GM10248 (cell line): ENCODE measurements at places on chromosomes 2 and 18.

GRCh38 chr2:10378189-10378588, 69.9 kb downstream of the ODC1 start:
- peak; percentile 82 for DNase-seq

DNA sequence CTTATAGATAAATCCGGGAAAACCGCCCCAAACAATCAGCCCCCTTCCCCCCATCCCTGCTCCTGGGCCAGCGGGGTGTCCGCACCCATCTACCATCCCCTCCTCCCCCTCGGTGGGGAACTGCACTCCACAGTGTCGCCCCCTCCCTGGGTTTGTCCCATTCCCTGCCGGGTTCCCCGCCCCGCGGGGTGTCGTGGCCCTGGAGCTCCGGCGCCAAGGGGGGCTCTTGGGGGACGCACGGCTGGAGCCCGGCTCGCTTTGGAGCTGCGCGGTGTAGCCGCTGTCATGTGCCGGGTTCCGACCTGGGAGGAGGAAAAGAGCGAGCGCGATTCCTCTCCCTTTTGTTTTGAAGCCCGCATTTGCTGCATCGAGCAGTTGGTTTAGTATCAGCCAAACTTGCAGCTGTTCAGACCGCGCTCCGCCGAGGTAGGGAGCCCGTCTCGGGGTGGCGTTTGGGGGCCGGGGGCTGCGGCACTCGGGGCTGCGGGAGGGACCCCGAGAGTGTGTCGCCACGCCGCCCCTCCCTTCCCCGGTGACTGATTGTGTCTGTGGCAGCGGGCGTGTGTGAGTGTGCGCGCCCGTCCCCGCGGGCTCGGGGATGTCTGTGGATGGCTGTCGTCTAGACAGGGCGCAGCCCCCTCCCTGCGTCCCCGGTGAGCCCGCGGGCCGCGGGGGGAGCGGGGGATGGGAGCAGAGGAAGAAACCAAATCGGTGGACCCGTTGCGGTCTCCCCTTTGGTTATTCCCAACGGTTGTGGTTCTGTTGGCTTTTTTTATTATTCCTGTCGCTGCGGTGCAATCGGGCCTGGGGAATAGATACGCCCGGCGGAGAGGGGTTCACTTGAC, 797 bp downstream of the CTIF start:
- peak; percentile 46 for DNase-seq

DNA sequence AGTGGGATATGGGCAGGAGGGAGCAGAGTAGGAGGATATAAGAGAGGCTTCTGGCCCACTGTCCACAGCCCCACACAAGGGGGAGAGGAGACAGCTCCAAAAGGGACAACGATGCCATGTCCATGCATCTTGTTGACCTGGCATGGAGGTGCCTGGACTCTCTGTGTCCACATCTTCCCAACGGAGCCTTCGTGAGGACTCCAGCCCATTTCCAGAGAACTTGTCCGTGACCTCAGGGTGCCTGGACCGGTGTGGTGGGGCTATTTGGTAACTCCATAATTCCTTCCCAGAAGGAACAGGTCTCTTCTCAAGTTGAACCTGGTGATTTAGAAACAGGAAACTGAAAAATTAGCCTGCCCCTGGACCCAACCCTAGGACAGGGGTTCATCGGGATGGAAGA, 133.9 kb downstream of the CYP26B1 start:
- no peak for DNase-seq

DNA sequence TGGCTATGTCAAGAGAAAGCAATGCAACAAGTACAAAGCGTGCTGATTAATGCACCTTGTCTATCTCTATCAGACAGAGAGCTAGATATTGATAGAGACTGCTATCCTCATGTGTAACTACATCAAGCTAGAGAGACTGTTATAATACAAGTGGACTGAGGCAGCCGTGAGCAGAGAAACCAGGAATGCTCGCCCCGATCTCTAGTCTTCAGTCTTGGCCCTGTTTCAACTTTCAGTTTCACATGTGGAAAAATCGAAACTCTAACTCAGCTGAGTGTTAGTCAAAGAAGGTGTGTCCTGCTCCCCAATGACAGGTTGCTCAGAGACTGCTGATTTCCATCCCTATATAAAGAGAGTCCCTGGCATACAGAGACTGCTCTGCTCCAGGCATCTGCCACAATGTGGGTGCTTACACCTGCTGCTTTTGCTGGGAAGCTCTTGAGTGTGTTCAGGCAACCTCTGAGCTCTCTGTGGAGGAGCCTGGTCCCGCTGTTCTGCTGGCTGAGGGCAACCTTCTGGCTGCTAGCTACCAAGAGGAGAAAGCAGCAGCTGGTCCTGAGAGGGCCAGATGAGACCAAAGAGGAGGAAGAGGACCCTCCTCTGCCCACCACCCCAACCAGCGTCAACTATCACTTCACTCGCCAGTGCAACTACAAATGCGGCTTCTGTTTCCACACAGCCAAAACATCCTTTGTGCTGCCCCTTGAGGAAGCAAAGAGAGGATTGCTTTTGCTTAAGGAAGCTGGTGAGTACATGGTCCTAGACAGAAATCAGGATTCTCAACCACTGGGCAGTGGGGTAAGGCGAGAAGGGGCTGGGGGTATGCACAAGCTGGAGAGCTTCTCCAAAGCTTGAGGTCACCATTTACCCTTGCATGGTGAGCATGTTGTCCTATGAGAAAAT, at the start of gene RSAD2:
RSAD2 (plus strand) TSS at position 376 of the 903 bp plus-strand sequence; CDS start at position 400, 24 bp downstream.
- DNase-seq: peak; percentile 19

GRCh38 chr2:80475970-80476369, 171.4 kb upstream of the LRRTM1 start:
- DNase-seq: no peak

DNA sequence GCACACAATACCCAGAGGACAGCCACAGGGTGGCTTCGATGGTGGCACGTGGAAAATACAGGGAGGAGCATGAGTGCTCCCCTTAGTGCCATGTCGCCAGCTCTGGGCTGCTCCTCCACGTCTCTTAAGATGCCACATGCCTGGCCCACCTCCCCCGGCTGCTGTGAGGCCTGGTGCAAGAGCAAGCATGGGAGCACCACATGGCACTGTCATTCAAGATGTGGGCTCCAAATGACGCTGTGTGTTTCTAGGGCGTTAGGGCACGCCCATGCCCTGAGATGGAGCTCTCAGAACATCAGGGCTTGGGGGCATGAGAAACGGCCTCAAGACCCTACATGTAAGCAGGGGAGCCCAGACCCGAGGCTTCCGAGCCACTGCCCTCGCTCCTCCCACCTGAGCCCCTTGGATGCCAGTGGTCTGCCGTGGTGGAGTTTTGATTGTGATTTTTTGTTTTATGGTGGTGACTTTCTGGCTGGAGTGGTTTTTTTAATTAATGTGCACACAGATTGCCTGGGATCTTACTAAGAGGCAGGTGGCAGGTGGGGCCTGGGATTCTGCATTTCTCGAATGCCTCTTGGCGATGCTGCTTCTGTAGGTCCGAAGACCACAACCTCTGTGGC, 239.3 kb downstream of the GBX2 start:
- DNase-seq: no peak

- DNase-seq: no peak
Measured at GRCh38 chr2:216194013-216194412, 84.9 kb downstream of the XRCC5 start.

- DNase-seq: peak; percentile 36
Measured at GRCh38 chr2:162153608-162154224, 1.7 kb upstream of the GCG start.

DNA sequence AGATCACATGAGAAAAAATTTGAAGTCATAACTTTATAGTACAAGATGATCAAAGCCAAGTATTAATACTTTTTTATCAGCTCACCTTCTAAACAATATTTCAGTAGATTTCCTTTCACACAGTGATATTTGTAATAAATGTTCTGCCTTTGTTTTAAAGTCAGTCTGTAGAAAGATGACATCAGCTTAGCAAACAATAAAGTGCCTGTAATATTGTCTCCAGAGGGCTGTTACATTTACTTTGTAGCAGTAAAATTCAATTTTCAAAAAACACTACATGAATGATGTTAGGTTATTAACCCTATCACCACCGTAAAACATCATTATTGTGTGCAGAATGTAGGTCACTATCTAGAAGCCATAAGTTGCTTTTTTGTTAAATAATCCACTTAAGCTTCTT, 49.6 kb downstream of the ZEB2 start:
- no peak for DNase-seq

DNA sequence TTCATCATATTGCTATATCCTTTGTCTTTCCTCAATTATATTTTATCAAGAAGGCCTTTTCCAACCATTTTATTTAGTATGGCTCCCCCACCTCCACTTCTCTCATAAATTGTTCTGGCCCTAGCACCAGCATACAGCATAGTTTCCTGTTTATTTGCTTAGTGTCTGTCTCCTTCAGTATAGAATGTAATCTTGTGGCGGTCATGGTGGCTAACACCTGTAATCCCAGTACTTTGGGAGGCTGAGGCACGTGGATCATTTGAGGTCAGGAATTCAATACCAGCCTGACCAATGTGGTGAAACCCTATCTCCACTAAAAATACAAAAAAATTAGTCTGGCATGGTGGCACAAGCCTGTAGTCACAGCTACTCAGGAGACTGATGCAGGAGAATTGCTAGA, 39.6 kb upstream of the CLASP1 start:
- no peak for DNase-seq

DNA sequence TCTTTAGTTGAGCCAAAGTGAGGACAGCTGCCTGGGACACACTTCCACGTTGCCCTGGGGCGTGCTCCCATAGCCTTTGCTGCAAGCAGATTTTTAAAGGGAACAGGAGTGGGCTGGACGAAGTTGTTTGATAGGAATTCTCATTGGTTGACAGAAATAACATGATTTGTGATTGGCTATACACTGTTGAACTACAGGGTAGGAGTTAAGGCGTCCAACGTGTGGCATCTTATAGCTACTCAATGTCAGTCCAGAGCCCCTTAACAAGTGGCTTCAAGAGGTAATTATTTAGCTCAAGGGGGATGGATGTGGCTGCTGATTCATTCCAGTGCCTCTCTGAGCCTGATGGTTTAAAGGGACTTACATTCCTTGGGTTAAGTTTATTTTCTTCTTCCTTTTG, 65.5 kb downstream of the ACAA2 start:
- no peak for DNase-seq

GRCh38 chr2:184756885-184757284, 158.6 kb downstream of the ZNF804A start:
- no peak for DNase-seq

GRCh38 chr18:54151376-54151775, 73.1 kb downstream of the MBD2 start:
- DNase-seq: no peak

GRCh38 chr2:237154884-237155851, 69.5 kb downstream of the COPS8 start:
- DNase-seq: peak; percentile 46

DNA sequence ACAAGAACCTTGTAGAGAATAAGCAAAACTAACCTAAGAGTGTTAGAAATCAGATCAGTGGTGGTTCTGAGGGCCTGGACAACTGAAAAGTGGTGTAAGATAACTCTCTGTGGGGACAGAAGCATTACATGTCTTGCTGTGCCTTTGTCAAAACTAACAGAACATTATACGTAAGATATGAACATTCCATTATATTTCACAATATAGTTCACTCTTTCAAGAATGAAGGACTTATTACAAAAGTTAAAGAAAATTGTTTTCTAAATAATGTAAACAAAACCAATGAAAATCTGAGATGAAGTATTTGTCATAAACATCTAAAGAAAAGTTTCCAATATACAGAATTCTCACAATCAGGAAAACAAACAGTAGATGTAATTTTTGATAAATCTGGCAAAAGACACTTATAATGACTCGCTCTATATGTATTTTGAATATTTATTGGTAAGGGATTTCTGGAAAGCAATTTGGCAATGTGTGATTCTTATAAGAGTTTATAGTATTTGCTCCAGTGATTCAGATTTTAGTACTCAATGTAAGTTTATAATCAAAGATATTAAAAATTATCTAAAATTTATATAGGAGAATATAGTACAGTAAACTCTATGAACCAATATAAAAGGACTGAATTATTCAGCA, 258.4 kb downstream of the CD226 start:
- DNase-seq: no peak

- peak; percentile 53 for DNase-seq
Measured at GRCh38 chr2:113136828-113137775, 9.7 kb downstream of the IL1RN start.
